ENCODE measurements at places on chromosomes 6 and 20. TPM values are rescaled to one million over a fixed set of nuclear protein-coding genes. Genes with fewer than 3 reads are reported as not detected.

GRCh38 chr6:43624786-43625288, 4.2 kb downstream of the GTPBP2 start:
- DNase-seq, result no peak

GRCh38 chr6:43786664-43787329, 16.8 kb downstream of the VEGFA start:
- DNase-seq, result no peak

- no peak for DNase-seq
Measured at GRCh38 chr6:2877057-2877882, 25.8 kb downstream of the SERPINB9 start.

DNA sequence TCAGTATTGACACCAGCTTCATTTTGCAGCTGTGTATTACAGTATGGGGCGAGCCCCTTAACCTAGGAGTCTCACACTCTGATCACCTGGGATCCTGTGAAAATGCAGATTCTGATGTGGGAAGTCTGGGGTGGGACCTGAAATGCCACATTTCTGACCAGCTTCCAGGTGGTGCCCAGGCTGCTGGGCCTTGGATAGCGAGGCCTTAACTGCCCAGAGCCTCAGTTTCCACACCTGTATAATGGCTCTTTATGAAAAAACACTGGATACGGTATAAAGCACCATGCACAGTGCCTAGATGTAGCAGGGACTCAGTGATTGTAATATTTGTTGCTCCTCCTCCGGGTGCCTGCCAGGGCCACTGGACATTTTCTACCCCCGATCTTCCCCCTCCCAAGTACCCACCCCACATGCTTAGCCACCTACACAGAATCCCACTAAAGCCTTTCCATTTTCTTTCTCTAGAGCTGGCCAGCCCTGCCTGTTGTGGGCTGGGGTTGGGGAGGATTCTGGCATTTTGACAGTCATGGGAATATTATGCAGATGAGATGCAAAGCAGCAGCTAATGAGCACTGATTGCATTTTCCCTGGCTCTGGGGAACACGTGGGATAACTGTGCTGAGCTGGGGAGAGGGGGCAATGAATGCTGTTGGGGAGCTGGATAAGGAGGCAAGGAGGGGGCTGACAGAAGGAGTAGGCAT, 44.8 kb downstream of the SPDEF start:
- DNase-seq, result peak; percentile 88

GRCh38 chr6:88374553-88374952, 208.4 kb upstream of the CNR1 start:
- DNase-seq, result no peak

GRCh38 chr6:90940812-90941481, 354.1 kb upstream of the MAP3K7 start:
- no peak for DNase-seq

GRCh38 chr20:4141291-4142240, 126.2 kb upstream of the RNF24 start:
- no peak for DNase-seq

DNA sequence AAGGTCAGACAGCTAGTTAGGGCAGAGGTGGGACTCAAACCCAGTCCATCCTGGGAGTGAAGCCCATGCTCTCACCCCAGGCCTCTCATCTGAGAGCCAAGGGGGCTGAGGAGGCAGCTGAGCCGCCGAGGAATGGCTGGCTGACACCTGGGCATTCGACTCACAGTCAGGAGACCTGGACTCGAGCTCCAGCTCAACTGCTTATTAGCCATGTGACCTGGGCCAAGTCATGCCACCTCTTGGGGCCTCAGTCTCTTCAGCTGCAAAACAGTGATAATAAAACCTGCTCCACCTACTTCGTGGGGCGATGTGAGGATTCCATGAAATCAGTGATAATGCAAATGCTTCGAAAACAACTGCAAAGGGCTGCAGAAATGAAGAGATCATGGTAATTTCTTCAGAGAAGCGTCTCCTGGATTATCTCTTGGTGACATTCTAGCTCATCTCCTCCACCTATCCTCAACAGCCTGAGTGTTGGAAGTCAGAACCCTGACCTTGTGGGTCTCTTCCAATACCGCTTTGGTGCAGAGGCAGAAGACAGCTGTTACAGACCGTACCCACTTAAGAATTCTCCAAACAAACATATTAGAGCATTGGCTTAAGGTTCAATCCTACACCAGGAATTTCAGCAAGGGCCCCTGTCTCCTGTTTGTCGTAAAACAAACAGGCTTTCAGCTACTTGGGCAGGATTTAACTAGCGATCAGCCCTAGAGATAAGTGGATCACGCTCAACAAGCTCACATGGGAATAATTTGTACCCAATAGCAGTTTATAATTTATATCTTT, 60.0 kb upstream of the PIM1 start:
- no peak for DNase-seq

- DNase-seq, result no peak
Measured at GRCh38 chr6:128047989-128048388, 147.1 kb upstream of the THEMIS start.

RIPOR3 gene
- total RNA-seq, result 4.7 TPM

ME1 gene
- 23.8 TPM for total RNA-seq

DPPA5 gene
- total RNA-seq, result not detected

VIP gene
- 0.99 TPM for total RNA-seq

Measured in spinal cord (tissue), 10 donors.